ENCODE measurements at places on chromosomes 11 and 22.

- no peak for DNase-seq
These were observed 696 bp downstream of the KRTAP5-5 start for GRCh38 chr11:1630271-1630670.

GRCh38 chr11:28569106-28569505 lies 460.9 kb downstream of the METTL15 start:
- DNase-seq: no peak

GRCh38 chr11:69828971-69829344 lies 9.7 kb upstream of the FGF3 start:
- no peak for DNase-seq

- DNase-seq: no peak
These were observed 4.4 kb downstream of the MUC5AC start for GRCh38 chr11:1162138-1162475.

GRCh38 chr11:105713106-105713505 lies 103.2 kb downstream of the GRIA4 start:
- no peak for DNase-seq

DNA sequence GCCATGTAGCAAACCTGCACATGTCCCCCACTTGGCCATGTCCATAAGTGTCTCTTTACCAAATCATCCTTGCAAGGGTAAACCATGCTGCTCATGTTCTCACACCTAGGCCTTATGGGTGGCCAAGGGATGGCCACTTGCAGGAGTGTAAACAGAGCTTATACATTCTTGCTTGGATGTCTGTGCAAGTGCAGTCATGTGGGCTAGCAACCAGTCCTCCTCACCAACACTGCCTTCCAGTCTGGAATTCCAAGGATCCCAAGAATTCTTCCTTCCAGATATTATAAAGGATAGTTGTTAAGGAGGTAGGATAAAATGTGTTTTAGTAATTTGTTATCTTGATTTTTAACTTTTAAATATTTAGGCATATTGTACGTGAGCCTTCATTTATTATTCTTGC lies 47.8 kb upstream of the OR5P2 start:
- no peak for DNase-seq

- no peak for DNase-seq
These were observed 3.1 kb downstream of the FAM118A start for GRCh38 chr22:45312856-45313255.

GRCh38 chr11:78652843-78653239 lies 78.2 kb upstream of the NARS2 start:
- no peak for DNase-seq

- DNase-seq: no peak
These were observed 1.8 kb upstream of the IL18BP start for GRCh38 chr11:71996946-71997345.
